ENCODE measurements at places on chromosomes 6 and 20. TPM values are rescaled to one million over a fixed set of nuclear protein-coding genes. Genes with fewer than 3 reads are reported as not detected.
A peak's percentile ranks its signal among the peaks of the same experiment; 100 is the strongest.

DNA sequence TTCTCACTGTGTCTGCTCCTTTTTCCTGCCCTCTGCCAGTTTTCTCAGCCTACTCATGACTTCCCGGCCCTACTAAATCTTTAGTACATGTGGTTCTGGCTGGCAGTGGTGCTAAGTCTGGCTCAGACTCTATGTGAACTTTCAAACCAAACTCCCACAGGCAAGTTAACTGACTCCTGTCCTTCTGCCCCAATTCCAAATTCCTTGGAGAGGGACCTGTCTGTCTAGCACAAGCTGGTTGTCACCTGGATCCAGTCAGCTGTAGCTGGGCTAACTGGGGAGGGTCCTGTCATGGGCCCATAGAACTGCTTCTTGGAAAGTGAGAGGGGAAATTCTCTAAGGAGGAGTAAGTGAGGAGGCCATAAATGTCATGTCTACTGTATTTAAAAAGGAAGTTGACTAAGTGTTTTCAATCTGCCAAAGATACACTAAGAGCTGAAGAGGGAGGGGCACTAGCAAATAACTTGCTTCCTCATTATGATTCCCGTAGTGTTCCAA, 240.1 kb downstream of the KCNQ5 start:
- H3K4me3 ChIP-seq = no peak overlapping the region
- H3K27me3 ChIP-seq = no peaks in the 10 kb centered on the region
- no peaks in the 10 kb centered on the region for H3K36me3 ChIP-seq
- no peak overlapping the region for H3K27ac ChIP-seq
- no peak for DNase-seq

GRCh38 chr20:31967830-31968249, at the start of gene XKR7:
XKR7 (plus strand) TSS chr20:31968151; CDS start chr20:31968176, 25 bp downstream.
- no peaks in the 10 kb centered on the region for H3K4me1 ChIP-seq
- no peak within 1 kb of the TSS for H3K27ac ChIP-seq
- no peaks in the 10 kb centered on the region for H3K36me3 ChIP-seq
- peaks cover 19% of the 10 kb centered on the region for H3K27me3 ChIP-seq

The TBC1D22B gene
- polyA plus RNA-seq = 12.4 TPM

The BMP2 gene
- 1.0 TPM for polyA plus RNA-seq

GRCh38 chr6:25384967-25385366, 105.8 kb downstream of the CARMIL1 start:
- H3K27me3 ChIP-seq = no peaks in the 10 kb centered on the region
- no peaks in the 10 kb centered on the region for H3K36me3 ChIP-seq
- H3K27ac ChIP-seq = no peak overlapping the region
- H3K4me3 ChIP-seq = no peak overlapping the region
- peaks cover 27% of the 10 kb centered on the region for H3K4me1 ChIP-seq

The HTR1E gene
- not detected for polyA plus RNA-seq

DNA sequence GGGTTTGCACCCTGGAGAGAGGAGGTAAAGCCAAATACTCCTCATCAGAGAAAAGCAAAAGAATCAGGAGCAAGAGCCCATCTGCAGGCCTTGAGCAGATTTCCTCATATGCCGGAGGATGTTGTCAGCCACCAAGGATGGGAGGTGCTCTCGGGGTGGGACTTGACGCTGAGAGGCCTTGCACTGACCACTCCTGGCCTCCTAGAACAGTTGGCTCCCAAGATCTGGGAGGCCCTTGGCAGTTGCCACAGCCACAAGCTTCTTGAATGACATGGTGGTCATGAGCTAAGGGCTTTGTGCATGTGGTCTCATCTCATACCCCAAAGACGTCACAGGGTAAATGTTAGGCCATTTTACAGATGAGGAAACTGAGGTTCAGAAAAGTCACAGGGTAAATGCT, 75.2 kb upstream of the PMEPA1 start:
- H3K27ac ChIP-seq = no peak overlapping the region
- H3K4me3 ChIP-seq = no peak overlapping the region
- no peak for DNase-seq

The RIMS1 gene
- 0.27 TPM for polyA plus RNA-seq

DNA sequence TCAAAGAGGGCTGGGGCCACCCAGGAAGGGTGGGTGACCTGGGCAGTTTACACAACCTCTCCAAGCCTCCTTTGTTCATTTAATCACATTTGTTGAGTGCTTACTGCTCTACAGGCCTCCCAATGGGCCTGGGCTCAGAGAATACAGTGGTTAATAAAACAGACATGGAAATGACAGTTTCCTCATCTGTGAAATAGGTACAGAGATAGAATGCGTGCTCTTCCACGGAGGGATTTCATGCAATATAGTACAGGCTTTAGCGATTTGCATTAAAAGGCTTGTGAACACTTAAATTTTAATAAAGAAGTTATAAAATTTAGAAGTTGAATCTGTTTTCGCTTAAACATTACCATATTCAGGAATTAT, 802 bp upstream of the FERMT1 start:
- H3K36me3 ChIP-seq = no peaks in the 10 kb centered on the region
- DNase-seq = no peak
- peak overlapping the region; percentile 64 for H3K4me3 ChIP-seq

GRCh38 chr6:89948876-89949275, 54.6 kb downstream of the GJA10 start:
- H3K4me1 ChIP-seq = no peaks in the 10 kb centered on the region
- H3K36me3 ChIP-seq = no peaks in the 10 kb centered on the region
- no peak overlapping the region for H3K4me3 ChIP-seq
- H3K27ac ChIP-seq = no peak overlapping the region
- H3K27me3 ChIP-seq = no peaks in the 10 kb centered on the region

DNA sequence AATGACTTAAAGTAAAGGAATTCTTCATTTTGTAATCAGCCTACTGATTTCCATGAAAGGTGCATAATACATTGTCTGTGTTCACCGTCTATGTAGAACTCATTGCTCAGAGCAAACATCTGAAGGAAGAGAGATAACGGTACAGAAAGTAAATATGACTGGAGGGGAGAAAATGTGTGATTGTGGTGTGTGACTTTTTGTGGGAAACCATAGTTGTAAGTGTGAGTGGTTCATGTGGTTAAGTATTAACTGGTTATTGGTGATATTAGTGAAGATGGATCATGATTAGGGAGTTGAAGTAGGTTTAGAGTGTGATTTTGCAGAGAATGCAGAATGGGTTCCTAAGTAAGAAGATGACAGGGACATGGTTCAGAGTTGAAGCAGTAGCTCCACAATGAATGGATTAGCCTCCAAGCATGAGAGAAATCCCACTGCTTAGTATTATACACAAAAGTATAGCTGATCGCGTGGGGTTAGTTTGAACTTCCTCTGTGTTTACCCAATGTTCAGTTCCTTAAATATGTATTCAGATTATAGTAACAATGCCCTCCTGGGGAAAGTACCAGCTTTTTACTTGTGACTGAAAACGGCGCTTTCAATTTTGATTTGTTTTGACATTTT, 368.9 kb downstream of the UTRN start:
- H3K4me1 ChIP-seq = no peaks in the 10 kb centered on the region
- no peaks in the 10 kb centered on the region for H3K27me3 ChIP-seq
- DNase-seq = no peak
- H3K27ac ChIP-seq = no peak overlapping the region

- no peak overlapping the region for H3K27ac ChIP-seq
- H3K4me3 ChIP-seq = no peak overlapping the region
- H3K36me3 ChIP-seq = no peaks in the 10 kb centered on the region
- no peak for DNase-seq
Observed at GRCh38 chr6:34463849-34464248, 2.0 kb upstream of the PACSIN1 start.

The SLC22A7 gene
- polyA plus RNA-seq = not detected

The LTA gene
- polyA plus RNA-seq = 0.72 TPM
